CD4-positive, alpha-beta T cell treated with Interleukin-6 at 100 ng/mL for 8 hours (primary cell): ENCODE measurements at places on chromosomes 13 and 19.

DNA sequence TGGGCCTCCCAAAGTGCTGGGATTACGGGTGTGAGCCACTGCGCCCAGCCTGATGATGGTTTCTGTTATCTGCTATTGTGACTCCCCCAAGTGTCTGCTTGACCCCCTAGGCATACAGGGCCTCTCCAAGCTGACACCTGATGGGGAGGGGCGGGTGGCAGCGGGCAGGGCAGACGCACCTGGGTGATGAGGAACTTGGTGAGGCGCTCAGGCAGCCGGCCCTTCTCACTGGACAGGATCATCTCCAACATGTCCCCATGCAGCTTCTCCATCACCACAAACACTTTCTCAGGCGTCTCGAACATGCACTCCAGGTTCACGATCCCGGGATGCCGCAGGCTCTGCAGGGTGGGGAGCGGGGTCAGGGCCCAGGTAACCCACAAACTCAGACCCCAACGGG, 27.6 kb downstream of the PRKD2 start:
- no peak for DNase-seq

- DNase-seq, result no peak
These were observed 233.5 kb downstream of the TUBA3C start for GRCh38 chr13:18948012-18948663.

- DNase-seq, result no peak
These were observed 1562.9 kb upstream of the PRR20A start for GRCh38 chr13:55577847-55578210.

GRCh38 chr19:2150794-2151338, 500 bp downstream of the AP3D1 start:
- no peak for DNase-seq

- DNase-seq, result peak; percentile 57
These were observed 58.0 kb downstream of the MAP4K1 start for GRCh38 chr19:38559428-38560401.

GRCh38 chr13:40992678-40993518, 26.2 kb downstream of the ELF1 start:
- no peak for DNase-seq

GRCh38 chr13:20686863-20687579, 16.5 kb upstream of the IL17D start:
- no peak for DNase-seq
